Activated naive CD4-positive, alpha-beta T cell (primary cell): ENCODE measurements at places on chromosomes 6 and 20.

DNA sequence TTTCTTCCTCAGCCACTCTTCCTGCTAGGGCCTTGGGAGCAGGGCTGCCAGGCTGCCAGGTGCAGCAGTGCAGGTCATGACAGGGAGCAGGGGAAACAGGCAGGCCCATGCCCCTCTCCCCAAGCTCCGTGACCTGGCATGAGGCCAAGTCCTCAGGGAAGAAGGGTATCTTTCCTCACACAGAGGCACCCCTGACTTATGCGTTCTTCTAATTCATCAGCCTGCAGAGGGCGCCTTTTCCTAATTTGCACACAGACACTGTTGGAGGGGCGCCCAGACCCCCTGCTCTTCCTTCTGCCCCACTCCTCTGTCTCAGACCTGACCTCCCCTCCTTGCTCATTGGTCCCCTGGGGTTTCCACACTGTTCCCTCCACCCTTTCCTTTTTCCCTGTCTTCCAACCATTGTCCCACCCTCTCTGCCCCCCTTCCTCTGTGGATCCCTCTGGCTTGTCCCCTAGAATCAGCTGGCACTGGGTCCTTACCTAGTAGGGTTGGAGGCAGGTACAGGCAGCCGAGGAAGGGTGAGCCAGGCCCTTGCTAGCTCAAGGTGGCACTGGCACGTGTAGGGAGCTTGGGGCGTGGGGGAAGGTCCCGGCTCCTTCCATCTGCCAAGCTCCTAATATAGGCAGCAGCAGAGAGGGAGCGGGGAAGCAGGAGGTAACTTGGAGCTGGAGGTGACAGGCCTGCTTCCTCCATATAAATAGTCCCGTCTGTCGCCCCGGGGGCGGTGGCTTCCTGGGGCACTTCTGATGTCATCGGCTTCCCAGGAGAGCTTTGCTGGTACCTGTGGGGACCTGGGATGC, 154.9 kb upstream of the MLN start:
- DNase-seq, result no peak

- no peak for DNase-seq
These were observed 6.0 kb downstream of the UQCC1 start for GRCh38 chr20:35405775-35406174.

GRCh38 chr6:87575423-87575822, 14.4 kb downstream of the RARS2 start:
- DNase-seq, result no peak

GRCh38 chr6:166435574-166435973, 52.8 kb upstream of the MPC1 start:
- peak; percentile 18 for DNase-seq

- DNase-seq, result no peak
These were observed 16.0 kb downstream of the FOXP4 start for GRCh38 chr6:41561931-41562911.

DNA sequence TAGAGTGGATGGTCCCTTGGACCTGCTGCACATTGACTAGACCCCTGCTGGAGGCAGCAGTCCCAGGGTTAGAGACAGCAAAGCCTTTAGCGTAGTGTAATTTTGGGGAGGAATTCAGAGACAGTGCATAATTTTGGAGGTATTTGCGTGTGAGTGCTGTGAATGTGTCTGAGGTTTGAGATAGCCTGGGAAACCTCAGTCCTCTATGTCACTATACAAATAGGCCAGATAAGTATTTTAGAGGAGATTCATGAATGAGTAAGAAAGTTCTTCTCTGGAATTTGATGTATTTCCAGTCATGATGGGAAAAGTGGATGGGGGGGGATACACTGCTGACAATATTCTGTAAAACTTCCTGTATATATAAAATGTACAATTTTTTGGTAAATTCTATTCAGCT, 25.8 kb upstream of the MTRF1L start:
- no peak for DNase-seq

DNA sequence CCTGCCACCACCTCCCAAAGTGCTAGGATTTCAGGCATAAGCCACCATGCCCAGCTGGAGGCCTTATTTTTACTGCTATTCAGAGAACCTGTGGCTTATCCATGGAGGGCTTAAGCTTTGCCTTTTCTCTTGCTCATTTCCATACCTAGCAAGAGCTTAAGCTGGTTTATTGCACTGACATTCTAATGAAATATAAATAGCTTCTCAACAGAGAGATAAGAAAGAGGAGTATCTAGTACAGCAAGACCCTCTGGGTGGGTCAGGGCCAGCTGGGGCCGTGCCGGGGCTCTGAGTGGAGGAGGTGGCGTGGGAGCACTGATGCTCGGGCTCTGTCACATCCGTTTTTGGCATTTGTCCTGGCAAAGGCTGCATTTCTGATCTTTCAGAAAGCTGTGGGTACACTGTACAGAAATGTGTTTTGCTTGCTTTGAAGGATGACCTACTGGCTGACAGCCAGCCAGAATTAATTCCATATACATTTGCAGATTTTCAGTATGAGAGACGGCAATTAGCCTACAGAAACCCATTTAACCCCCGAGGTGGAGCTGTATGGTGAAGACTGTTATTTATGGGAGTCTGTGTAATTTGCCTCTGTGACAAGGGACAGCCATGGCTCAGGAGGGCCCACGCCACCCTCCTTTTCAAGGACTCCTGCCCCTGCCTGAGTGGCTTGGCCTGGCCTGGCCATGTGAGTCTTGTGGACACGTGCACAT, 181.6 kb upstream of the AKAP12 start:
- DNase-seq, result no peak
